CD4-positive, alpha-beta T cell treated with Interleukin-17A for 1 hour (primary cell): ENCODE measurements at places on chromosomes 6 and 20.

- DNase-seq, result no peak
Measured at GRCh38 chr6:88246654-88247053, 80.5 kb upstream of the CNR1 start.

GRCh38 chr6:54775576-54775975, 71.0 kb upstream of the FAM83B start:
- no peak for DNase-seq

DNA sequence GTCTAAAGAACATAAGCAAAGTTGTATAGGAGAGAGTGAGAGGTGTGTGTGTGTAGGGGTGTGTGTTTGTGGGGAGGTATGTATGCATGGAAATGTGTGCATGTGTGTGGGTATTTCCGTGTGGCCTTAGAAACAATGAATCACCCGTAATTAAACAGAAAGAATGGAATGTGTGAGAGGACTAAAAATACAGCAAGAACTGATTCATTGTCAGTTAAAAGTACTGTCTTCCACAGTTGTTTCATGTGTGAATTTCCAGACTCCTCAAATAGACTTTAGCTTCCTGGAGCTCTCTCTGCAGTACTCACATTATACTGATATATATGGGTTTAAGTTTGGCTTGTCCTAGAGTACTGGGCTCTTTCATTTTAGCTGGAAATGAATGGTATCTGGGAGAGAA, 145.7 kb downstream of the RIMS1 start:
- no peak for DNase-seq

GRCh38 chr6:31829633-31830283, 2.2 kb downstream of the HSPA1B start:
- peak; percentile 71 for DNase-seq

DNA sequence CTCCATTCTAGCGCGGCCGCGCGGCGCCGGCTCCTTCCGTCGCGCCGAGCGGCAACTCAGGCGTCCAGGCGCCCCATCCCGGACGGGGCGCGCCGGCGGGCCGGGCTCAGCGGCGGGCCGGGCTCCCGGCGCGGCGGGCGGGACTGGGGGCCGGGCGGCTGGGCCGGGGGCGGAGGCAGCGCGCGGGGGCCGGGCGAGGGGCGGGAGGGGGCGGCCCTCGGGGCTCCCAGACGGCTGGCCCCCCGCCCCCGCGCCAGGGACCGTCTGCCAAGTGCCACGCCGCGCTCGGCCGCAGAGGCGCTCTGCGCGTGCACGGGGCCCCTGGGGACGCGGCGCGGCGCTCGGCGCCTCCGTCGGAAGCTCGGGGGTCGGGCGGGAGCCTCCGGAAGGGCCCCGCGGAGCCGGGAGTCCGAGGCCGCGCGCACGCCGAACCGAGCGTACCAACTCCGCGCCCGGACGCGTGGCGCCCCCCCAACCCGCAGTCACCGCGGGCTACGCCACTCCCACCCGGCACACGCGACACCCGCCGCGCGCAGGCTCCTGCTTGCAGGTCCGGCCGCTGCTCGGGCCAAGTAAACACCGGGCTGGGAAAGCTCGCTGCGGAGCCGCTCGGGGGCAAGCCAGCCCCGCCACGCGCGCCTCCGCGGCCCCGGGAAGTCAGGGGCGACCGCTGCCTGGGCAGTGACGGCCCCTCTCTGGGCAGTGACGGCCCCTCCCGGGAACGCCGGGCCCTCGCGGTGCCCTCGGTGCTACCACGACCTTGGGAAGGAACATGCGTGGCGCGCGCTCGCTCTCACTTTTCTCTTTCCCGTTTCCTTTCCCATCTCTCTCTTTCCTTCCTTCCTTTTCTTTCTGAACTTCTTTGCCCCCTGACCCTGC, at the start of gene PREX1:
Gene PREX1 (minus strand): TSS at position 145 of the 879 bp plus-strand sequence. CDS start 139 bp downstream, at position 6.
- peak; percentile 88 for DNase-seq

DNA sequence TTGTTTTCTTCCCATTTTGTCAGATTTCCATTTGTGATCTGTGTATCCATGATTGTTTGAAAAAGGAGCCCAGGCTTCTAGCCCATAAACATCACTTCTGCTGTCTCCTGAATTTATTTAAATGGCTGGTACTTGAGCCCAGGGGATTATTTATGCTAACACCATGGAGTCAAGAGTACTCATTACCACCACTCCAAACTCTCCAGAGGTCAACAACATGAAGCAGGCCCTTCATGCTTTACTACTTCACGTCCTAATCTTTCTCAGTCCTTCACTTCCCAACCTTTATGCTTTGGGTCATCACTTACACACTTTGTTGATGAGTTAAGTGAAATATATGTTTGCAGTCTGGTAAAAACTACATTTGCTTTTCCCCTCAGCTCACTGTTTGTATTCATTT, 247.8 kb downstream of the BMP2 start:
- no peak for DNase-seq

- no peak for DNase-seq
Measured at GRCh38 chr6:13702809-13703302, 8.8 kb downstream of the RANBP9 start.

DNA sequence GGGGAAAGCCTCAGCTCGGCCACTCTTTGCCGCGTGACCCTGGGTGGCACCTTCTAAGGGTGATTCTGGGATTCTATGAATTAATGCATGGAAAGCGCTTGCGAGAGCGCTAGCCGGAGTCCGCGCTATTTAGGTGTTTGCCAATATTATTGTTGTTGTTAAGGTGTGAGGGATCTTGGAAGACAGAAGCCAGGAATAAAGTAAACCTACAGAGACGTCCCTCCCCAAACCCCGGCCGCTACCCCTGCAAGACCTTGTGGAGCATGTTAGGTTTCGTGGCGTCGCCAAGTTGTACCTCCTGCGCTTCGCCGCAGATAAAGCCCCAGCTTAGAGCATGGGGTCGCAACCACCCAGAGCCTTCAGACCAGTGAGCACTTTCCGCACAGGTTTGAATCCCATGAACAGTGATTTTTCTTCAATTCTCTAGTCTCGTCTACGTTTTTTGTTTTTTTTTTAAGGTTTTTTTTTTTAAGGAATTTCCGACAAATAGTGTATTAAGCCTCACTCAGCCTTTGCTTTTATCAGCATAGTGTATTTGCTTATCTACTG, 16.9 kb upstream of the ZSCAN9 start:
- DNase-seq, result no peak

DNA sequence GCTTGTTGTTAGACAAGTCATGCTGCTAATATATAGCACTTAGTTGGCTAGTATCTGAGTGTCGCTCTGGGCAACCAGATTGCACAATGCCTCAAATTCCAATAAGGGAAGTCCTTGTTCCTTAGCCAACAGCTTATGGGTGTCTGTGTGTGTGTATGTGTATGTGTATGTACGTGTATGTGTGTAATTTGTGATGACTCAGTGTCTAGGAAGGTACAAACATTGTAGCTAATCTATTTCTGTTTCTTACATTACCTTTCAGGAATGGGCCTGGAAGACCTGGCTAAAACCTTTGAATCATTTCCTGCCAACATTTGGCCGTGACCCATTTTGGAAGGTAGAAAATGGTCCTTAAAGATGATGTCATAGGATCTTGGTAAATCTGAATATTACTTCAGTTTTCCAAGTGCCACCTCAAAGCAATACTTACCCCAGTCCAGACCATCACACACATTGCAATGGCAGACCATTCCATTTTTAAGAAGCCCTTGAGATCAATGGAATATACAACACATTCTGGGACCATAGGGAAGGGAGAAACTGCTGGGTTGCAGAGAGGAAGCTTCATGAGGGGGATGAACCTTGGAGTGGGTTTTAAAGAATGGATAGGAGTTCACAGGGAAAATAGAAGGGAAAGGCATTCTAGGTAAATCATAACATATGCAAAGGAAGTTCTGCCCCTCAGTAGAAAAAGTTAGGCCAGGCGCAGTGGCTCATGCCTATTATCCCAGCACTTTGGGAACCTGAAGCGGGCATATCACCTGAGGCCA, 25.1 kb downstream of the NEDD9 start:
- peak; percentile 44 for DNase-seq

DNA sequence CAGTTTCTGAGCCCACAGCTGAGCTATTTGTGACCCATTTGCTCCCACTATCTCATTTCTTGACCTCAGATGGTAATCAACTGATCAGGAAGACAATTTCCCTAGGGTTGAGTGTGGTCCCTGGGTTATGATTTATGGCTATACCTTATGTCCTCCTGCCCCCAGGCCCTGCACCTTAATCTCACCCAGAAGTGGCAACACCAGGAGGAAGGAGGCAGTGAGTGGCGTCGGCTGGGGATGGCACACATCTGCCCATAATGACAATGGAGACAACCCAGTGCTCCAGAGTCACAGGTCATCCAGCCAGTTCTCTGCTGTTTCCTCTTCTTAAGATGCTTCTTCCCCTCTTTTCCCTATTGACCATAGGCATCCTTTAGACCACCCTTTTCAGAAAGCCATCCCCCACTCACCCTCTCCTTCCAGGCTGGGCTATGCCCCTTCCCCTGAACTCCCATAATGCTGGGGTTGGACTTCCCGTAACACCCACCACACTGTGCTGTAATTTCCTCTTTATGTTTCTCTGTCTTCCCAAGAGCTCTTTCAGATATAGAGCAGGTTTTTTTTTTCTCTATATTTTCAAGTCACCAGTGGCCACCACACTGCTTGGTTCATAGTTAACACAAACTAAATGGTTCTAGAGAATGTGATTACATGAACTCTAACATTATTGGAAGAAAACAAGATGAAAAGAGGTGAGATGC, 8.0 kb downstream of the TRIM10 start:
- no peak for DNase-seq

GRCh38 chr6:97703661-97704060, 420.6 kb upstream of the MMS22L start:
- no peak for DNase-seq

DNA sequence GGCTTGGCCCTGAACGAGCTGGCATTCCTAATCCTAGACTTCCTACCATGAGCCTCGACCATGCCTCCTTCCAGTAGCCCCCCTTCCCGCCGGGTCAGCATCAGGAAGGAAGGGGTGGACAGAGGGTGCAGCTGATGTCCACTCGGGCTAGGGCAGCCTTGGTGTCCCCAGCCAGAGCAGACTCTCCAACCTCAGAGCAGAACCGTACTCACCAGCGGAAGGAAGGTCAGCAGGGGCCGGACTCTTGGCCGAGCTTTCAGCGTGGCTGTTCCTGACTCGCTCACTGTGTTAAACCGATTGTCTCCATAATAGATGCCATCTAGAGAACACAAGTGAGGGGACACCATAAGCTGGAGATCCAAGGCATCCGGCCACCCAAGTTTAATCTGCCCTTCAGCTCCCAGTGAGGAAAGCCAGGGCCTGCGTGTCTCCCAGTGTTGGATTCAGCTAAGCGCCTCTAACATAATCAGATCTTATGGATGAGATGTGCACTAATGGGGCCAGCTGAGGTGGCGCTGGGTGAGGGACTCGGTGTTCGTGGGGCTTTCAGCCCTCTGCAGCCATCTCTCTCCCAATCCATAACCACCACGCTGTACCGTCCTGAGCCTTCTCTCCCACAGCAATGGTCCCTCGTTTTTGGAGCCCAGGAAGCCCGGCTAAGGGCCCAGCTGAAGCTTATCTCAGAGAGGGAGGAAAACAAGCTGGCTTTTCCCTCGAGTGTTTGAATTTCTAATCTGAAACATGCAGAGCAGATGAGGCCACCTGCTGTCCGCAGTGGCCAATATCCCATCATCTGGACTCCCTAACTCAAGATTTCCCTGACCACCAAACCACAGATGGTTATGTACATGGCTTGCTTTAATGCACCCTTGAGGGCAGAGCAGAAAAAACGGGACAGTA, 13.7 kb downstream of the C6orf132 start:
- no peak for DNase-seq

DNA sequence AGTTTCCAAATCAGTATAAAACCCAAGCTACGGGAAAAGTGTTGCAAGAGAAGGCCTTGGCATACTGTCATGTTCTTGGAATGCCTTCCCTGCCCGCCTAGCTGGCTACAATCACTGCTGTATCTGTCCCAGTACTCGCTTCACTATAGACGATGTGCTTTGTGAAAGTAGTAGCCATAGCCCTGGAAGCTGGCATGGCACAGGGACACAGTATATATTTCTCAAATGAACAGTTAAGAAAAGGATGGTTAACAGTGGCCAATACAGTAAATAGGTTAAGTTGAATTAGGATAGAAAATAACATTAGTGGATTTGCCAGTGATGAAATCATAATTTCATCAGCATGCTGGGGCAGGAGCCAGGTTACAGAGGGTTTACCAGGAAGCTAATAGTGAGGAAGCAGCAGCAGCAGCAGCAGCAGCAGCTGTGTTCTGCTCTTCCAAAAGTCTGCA, 499.3 kb downstream of the CDKAL1 start:
- DNase-seq, result no peak

- DNase-seq, result no peak
Measured at GRCh38 chr20:33053291-33054106, at the start of gene BPIFB3. TSS of gene BPIFB3 (plus strand) at chr20:33053903. CDS start at chr20:33055436, 1,533 bp downstream.

GRCh38 chr6:120764312-120764711, 570.0 kb downstream of the TBC1D32 start:
- DNase-seq, result no peak

GRCh38 chr6:105015482-105015881, 58.6 kb downstream of the LIN28B start:
- DNase-seq, result no peak

DNA sequence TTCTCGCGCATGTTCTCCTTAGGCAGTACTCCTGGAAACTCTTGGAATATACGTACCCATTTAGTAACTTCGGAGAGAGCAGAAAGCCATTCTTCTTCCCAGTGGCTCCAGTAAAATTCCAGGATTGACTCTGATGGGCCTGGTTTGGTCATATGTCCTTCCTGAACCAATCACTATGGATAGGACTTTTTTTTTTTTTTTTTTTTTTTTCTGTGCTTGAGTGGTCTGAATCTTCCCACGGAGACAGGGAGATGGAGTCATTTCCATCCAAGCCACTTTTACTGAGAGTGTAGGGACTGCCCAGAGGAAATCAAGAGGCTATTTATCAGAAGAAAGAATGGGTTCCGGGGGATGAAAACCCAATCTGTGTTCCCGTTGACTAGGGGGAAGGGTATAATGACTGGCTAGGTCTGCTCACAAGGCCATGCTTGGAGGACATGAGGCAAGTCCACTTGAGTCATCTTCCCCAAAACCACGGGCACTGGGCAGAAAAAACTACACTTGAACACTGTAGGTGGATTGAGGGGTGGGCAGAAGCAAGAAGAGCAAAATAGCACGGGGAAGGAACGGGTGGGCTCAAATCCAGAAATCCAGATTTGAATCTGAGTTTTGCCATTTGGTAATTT, 35.4 kb upstream of the MRPS18A start:
- no peak for DNase-seq

DNA sequence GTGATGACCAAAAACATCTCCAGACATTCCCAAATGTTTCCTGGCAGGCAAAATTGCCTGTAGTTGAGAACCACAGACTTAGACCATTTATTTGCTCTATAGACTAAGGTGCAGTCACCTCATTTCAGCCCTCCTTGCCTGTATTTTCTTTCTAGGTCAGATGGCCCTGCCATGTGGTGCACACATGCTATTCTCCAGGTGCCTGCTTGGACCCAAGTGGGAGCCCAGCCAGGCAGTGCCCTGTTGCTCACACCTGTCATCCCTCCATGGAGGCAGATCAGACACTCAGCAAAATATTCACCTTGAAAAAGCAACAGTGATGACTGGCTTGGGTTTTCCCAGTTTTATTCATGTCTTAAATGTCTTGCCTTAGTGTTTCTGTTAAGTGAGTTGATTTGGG, 311.4 kb downstream of the TFAP2C start:
- DNase-seq, result no peak

- no peak for DNase-seq
Measured at GRCh38 chr6:12260458-12261093, 29.6 kb upstream of the EDN1 start.
